ENCODE measurements at places on chromosomes 12 and 14.
A peak's percentile ranks its signal among the peaks of the same experiment; 100 is the strongest.

- DNase-seq: no peak
Measured at GRCh38 chr12:92546635-92547348, 156.0 kb upstream of the PLEKHG7 start.

- no peak for DNase-seq
Measured at GRCh38 chr14:100887728-100888335, 15.7 kb downstream of the RTL1 start.

- DNase-seq: no peak
Measured at GRCh38 chr12:30870491-30871265, 55.9 kb upstream of the TSPAN11 start.

GRCh38 chr14:87869619-87870583 lies 123.1 kb downstream of the GALC start:
- no peak for DNase-seq

DNA sequence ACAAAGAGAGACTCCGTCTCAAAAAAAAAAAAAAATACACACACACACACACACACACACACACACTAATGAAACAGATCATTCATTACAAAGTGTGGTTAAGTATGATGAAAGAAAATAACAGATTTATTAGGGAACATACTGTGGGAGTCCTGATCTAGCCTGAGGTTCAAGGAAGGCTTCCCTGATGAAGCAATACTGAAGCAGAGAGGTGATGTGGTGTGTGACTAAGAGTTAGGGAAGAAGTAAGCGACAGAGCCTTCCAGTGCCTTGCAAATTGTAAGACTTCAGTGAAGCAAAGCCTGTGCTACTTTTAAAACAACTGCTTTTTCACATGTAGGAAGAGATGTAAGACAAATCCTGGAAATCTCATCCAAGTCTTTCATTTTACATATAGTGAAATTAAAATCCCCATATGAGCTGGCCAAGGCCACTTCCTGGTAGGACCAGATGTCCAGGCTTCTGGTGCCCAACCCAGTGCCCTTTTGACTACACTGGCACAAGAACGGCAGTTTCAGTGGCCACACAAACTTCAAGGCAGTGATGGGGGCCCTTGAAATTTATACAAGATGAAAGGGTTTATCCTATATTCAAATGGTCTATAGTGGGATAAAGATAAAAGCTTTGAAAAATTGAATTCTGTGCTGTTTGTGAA lies 86.2 kb downstream of the STON2 start:
- no peak for DNase-seq

- no peak for DNase-seq
Measured at GRCh38 chr14:97539884-97540283, 742.7 kb downstream of the VRK1 start.

- DNase-seq: no peak
Measured at GRCh38 chr14:21997300-21997699, 323.7 kb upstream of the OR4E1 start.

DNA sequence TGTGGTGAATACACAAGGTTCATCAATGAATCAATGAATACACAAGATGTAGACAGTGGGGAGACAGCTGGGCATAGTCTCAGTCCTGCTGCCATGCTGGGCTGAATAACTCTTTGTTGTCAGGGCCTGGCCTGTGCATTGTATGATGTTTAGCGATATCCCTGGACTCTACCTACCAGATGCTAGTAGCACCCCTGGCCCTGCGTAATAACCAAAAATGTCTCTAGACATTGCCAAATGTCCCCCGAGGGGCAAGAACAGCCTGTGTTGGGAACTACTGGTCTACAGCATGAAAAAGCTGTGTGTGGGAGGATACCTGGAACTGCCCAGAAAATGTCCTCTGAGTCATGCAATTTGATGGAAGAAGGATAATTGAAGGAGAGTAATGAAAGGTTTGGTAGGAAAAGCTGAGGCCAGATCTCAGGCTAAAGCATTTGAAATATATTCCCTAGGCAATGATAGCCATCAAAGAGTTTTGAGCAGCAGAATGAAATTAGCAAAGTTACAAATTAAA lies 128.2 kb downstream of the TMEM30B start:
- DNase-seq: no peak

DNA sequence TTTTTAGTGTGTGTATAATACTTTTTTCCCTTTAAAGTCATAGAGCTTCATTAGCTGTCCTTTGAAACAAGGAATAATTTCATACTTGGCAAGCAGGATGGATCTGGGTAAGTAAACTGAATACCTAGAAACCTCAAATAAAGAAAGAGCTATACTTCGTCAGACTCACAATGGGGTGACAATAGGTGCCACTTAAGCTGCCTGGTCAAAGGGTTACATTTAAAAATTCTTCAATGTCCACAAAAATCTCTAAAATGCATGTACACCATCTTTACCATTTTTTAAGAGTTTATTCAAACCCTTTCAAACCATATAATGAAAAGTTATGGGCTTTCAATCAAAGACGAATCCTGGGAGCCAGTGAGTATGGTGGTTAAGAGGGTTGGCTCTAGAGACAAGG lies 3.1 kb downstream of the GIT2 start:
- DNase-seq: no peak

GRCh38 chr12:14573118-14573517 lies 5.4 kb upstream of the PLBD1 start:
- no peak for DNase-seq

GRCh38 chr12:72872238-72872887 lies 600.2 kb downstream of the TRHDE start:
- no peak for DNase-seq

DNA sequence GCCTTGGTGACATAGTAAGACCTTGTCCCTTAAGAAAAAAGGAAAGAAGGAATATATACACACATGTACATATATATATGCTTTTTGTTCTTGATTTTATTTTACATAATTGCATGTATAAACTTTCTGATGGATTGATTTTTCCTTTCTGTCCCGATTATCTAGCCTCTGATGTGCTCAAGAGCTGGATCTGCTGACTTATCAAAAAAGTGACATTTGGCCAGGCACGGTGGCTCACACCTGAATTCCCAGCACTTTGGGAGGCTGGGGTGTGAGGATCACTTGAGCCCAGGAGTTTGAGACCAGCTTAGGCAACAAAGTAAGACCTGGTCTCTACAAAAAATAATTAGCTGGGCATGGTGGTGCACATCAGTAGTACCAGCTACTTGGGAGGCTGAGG lies 12.0 kb downstream of the SNRNP35 start:
- DNase-seq: no peak

- DNase-seq: peak; percentile 11
Measured at GRCh38 chr12:95548539-95549391, 2.5 kb downstream of the USP44 start.

GRCh38 chr12:101551362-101552114 lies 43.2 kb upstream of the MYBPC1 start:
- DNase-seq: no peak

GRCh38 chr14:95609398-95609990 lies 74.6 kb downstream of the GLRX5 start:
- no peak for DNase-seq

DNA sequence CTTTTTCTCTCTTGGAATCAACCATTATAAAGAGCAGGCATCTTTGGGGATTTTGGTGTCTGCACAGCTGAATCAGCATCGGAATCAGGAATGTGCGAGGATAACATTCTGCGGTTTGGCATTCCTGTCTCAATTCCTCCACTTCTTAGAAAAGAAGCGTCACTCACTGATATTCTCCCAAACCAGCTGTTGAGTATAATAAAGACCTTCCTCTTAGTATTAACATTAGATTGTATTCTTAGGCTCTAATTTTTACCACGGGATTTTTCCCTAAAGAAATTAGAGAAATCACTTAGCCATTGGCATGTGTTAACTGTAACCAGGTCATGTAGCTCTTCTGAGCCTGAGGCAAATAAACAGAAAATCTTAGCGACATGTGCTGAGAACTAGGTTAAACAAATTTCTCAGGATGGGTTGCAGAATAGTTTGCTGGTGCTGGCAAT lies 128.7 kb downstream of the TMX1 start:
- DNase-seq: no peak

GRCh38 chr14:77319422-77319821 lies 1.3 kb downstream of the POMT2 start:
- no peak for DNase-seq

GRCh38 chr12:990661-991349 lies at the start of gene ERC1:
ERC1 (plus strand) TSS chr12:991223; CDS start chr12:1027904, 36,681 bp downstream.
- peak; percentile 84 for DNase-seq

GRCh38 chr14:24297190-24297964 lies 2.2 kb downstream of the DHRS1 start:
- DNase-seq: no peak

- no peak for DNase-seq
Measured at GRCh38 chr12:50326590-50327284, 43.4 kb upstream of the LIMA1 start.

DNA sequence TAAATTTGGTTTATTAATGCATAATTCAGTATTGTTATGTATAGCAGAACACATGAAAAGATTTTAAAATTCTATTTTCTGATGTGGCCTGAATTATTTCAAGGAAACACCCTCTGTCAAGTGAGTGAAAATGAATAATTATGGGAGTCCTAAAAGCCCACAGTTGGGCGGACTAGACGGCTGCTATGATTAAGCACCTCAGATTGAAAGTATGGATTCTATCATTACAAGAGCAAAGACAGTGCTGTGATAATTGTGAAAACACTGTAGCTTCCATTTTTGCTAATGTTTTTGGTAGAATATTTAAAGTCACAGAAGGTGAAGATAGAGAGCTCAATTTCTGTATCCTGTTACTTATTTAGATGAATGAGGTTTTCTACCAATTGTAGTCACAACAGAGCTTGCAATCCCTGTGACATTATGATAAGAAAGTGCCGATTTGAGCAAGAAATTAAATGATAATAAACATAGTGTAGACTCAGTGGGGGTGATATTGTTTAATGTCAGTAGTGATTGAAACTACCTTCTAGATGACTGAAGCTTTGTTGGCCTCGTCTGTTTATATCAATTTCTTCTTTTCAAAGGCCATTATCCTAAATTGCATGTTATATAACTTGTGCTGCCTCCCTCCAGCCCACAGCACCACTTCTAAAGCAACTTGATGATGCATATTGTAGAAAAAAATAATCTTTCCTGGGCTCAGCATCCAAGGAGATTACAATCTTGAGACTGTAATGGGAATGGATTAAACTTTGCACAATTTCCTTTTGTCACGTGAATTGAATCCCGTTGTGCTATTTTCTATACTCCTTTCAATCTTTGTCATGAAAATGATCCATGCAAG lies 359.8 kb downstream of the BTG1 start:
- no peak for DNase-seq

- no peak for DNase-seq
Measured at GRCh38 chr12:91155990-91156389, 26.6 kb downstream of the DCN start.

DNA sequence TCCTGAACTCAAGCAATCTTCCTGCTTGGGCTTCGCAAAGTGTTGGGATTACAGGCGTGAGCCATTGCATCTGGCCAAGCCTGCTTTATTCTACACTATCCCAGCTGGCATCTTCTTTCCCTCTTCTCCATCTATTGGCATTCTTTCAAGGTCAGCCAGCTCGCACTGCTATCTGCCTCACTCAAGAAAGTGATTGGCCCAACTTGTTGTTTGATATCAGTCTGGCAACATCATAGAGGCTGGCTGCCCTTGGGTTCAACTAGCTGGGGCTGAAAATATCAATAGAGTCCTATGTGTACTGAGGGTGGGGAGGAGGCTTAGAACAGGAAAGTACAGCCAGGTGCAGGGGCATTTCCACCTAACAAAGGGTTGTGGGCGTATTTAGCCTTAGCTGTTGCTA lies 17.1 kb downstream of the GMFB start:
- no peak for DNase-seq

GRCh38 chr14:59428581-59429012 lies 36.6 kb downstream of the GPR135 start:
- no peak for DNase-seq

DNA sequence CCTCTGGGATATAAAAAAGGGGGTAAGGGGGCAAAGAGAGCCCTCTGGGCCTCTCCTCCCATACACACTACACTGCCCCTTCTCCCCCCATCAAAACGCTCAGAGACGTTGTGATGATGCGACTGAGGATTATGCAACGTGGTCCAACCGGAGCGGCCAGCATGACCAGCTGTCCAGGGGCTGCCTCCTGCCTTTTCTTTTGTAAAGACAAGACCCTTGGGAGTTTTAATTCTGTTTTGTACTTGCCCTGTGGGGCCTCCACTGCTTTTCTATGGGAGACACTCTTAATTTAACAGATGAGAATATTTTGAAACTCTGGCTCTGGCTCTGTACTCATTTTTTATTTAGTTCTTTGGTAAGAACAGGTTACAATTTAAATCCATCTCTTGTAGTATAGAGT lies 7.2 kb downstream of the MBD6 start:
- no peak for DNase-seq

DNA sequence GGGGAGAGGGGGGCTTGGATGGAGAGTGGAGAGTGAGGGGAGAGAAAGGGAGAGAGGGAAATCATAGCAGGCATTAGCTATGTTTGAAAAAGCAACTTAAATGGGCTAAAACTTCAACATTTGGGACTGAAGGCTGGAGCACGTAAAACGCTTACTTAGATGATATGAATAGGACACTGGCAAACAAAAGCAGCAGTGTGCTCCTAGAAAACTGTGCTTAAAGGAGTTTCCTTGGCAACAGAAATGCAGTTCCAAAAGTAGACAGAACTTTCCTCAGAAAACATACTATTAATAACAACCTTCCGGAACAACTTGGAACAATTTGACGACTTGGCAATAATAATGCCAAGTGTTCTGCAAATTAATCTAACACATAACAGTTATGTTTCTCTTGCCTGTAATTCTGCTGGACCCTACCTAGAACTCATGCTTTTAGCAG lies 235.5 kb upstream of the NPAS3 start:
- no peak for DNase-seq

DNA sequence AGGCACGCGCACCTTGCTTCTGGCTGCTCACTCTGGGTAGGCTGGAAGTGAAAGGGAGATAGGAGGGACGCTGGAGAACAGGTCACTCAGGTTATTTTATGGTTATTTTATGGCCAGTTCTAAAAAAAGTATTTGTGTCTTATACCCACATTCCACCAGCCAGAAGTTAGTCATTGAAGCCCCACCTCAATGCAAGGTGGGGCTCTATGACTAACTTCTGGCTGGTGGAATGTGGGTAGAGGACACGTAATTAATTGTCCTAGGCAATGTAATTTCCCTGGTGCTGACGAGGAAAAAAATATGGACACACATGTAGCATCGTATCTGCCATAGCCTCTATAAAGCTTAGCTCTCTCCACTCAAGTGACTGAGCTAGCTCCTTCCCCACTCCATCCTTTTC lies 104.9 kb downstream of the PDZRN4 start:
- DNase-seq: no peak

DNA sequence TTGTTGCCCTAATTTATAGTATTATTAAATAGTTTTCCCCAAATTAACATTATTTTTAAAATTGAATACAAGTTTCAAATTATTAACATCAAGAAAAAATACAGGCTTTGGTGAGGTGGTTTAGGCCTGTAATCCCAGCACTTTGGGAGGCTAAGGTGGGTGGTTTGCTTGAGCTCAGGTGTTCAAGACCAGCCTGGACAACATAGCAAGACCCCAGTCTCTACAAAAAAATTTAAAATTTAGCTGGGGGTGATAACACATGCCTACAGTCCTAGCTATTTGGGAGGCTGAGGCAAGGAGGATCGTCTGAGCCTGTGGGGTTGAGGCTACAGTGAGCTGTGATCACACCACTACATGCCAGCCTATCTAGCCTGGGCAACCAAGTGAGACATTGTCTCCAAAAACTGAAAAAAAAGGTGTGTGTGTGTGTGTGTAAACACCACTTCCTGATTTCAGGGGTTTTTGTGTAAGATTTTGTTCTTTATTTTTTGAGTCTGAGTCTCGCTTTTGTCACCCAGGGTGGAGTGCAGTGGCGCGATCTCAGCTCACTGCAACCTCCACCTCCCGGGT lies 3.9 kb upstream of the DNAL1 start:
- no peak for DNase-seq

GRCh38 chr12:87678453-87678852 lies 350.7 kb downstream of the C12orf50 start:
- DNase-seq: no peak

- no peak for DNase-seq
Measured at GRCh38 chr14:33432407-33433023, 493.8 kb downstream of the NPAS3 start.
